Stimulated activated CD8-positive, alpha-beta memory T cell treated with anti-CD3 and anti-CD28 coated beads, Interleukin-2, amount 100 ng/mL, for 1 hour (primary cell): ENCODE measurements at places on chromosomes 7 and 10.
A peak's percentile ranks its signal among the peaks of the same experiment; 100 is the strongest.

DNA sequence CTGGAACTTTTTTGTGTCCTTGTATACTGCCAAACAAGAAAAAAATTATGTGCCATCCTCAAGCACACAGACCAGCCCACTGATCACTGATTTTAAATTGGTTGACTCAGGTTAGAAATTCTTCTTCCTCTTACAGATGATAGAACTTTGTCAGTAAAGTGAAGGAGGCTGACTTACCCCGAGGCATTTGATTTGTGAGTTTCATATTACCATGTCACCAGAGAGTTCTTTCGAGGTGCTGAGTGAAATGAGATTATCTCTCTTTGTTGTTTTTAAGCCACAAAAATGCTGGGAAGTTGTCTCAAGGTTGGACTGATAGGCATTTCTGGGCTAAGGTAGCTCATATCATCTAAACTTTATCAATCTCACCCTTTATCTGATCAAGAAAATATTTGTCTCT lies 78.8 kb upstream of the FAM180A start:
- DNase-seq, result no peak

DNA sequence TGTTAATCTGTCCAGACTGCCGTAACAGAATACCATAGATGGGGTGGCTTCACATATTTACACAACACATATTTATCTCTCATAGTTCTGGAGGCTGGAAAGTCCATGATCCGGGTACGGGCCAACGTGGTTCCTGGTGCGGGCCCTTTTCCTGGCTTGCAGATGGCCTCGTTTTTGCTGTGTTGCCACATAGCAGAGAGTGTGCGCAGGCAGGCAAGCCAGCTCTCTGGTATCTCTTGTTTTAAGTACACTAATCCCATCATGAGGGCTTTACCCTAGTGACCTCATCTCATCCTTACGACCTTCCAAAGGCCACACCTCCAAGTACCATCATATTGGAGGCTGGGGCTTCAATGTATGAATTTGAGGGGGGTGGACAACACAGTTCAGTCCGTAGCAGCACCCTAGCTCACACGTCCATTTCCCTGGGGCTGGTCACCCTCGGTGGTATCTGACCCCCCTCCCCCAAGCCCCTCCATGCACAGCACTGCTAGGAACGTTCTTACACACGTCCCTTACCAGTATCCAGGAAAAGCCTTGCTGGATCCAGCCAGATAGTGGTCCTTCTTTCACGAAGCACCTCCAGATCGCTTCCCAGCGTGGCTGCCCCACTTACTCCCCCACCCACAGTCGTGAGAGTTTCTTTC lies 21.5 kb downstream of the CUX1 start:
- no peak for DNase-seq

GRCh38 chr7:28643584-28644340 lies 231.4 kb downstream of the CREB5 start:
- DNase-seq, result no peak

DNA sequence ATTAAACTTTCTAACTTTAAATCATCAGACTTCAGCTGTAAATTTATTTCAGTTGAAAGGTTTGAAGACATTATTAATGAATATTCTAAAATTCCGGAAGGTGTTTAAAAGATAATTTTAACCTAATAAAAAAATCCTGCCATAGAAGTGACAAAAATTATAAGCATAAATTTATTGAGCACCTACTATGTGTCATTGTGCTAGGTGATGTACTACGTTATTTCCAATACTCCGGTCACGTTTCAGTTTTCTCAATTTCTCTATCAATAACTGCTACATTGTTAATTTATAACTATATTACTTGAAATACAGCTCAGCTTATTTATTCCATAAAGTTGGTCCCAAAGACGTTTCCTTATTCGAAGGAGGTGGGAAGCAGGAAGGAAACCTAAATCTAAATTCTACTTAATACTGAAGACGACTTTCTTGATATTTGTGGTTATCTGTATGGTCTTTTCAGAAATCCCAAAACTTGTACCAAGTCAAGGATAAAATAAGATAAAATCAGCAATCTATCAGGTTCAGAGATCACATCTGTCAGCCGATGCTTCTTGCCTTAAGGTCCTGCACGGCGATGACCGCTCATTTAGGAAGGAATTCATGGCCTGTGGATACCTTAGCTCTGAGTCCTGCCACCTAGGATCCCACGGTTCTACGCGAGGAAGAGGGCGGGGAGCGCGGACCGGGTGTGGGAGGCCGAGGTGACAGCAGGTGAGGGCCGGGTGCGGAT lies 1.2 kb upstream of the ZEB1 start:
- no peak for DNase-seq

GRCh38 chr10:101415884-101416283 lies 61.9 kb downstream of the BTRC start:
- DNase-seq, result no peak

- DNase-seq, result no peak
These were observed 21.3 kb upstream of the FXYD4 start for GRCh38 chr10:43350156-43350555.

DNA sequence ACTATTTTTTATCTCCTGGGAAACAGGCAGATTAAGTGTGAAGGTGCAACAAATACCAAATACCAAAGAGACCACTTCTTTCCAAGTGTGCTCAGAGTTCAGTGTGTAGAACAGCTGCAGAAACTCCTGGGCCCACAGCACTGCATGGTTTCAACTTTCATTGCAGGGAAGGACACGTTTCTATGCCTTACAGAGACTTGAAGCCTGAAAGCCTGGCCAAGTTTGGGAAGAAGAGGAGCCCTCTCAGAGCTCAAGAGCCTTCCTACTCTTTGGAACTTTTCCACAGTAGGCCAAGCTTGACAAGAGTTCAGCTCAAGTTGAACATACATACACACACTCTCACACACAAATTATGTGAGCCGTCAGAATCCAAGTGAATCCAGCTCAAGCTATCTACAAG lies 2.5 kb downstream of the HOXA4 start:
- DNase-seq, result no peak

- no peak for DNase-seq
These were observed 38.9 kb downstream of the DNAJB12 start for GRCh38 chr10:72315611-72316385.

DNA sequence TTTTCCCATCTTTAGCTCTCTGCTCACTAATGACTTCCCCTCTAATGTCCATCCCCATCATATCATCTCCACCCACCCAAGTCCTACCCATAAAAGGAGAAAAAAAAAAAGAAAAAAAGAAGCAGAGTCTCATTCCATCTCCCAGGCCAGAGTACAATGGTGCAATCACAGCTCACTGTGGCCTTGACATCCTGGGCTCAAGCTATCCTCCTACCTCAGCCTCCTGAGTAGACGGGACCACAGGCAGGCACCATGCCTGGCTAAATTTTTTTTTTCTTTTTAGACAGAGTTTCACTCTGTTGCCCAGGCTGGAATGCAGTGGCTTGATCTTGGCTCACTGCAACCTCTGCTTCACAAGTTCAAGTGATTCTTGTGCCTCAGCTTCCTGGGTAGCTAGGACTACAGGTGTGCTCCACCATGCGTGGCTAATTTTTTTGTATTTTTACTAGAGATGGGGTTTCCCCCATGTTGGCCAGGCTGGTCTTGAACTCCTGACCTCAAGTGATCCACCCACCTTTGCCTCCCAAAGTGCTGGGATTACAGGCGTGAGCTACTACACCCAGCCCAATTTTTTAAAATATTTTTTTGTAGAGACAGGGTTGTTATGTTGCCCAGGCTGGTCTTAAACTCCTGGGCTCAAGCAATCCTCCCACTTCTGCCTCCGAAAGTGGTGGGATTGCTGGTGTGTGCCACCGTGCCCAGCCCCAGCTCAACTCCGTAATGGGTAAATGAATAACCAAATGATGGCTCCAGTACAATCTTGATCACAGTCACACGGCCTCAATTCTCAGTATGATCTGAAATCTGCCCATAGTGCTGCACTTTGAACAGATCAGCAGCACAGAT lies 24.6 kb upstream of the SGMS1 start:
- no peak for DNase-seq

DNA sequence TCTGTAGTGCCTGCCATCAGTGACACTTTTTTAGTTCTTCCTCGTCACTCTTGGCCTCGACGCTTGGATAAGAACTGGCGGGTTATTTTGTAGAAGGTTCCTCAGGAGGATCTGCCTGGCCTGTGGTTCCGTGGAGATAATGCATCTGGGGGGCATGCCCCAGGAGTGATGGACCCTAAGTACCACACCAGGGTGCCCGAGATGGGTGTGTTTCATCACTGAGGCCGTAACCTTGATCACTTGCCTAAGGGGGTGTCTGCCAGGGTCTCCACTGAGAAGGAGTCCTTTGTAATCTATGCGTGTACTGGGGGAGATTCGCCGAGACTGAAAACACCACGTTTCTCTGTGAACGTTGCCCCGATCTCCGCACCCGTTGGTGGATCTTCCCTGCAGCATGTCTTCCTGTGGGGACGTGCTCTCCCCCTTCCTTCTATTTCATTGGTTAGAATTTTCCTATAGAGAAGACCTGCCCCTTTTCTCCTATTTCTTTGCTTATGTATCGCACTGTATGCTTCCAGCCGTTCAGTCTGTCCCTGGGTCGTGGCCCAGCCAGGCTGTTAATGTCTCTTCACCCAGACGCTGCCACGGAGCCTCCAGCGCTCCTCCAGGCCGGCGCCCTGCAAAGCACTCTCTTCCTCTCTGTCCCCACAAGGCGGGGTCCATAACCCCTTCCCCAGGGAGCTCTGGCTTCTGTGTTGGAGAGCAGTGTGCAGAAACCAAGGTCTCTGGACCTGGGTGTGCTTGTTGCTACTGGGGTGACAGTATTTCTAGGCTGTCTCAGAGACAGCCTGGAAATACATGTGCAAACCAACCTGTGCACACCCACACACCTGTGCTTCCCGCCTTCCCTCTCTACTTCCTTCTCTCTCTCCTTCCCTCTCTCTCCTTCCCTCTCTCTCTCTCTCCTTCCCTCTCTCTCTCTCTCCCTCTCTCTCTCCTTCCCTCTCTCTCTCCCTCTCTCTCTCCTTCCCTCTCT lies 14.4 kb upstream of the DPYSL4 start:
- DNase-seq, result no peak

- DNase-seq, result no peak
These were observed at the start of gene HPSE2 for GRCh38 chr10:99235658-99236626. TSS of gene HPSE2 (minus strand) at chr10:99235852.

- no peak for DNase-seq
These were observed 264.8 kb downstream of the KIF20B start for GRCh38 chr10:89966211-89966610.

GRCh38 chr7:69445541-69445940 lies 152.7 kb upstream of the AUTS2 start:
- no peak for DNase-seq

DNA sequence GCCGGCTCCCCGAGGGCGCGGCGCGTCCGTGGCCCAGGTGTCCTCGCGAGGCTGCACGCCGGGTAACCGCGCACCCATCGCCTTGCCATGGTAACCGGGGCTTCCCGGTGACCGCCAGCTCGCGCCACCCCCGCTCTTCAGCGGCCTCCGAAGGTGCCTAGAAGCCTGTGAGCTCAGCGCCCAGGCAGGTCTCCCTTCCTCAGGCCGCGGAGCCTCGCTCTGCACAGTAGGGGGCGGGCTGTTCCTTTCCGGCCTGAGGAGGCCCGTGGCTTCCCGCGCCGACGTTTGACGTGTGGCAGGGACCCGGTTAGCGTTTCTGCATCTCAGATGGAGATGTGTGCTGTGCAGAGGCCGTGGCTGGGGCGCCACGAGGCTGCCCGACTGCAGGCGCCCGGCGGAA lies 117.1 kb downstream of the DYNC2I1 start:
- DNase-seq, result peak; percentile 23

- no peak for DNase-seq
These were observed 64.5 kb upstream of the C10orf90 start for GRCh38 chr10:126734967-126735366.

DNA sequence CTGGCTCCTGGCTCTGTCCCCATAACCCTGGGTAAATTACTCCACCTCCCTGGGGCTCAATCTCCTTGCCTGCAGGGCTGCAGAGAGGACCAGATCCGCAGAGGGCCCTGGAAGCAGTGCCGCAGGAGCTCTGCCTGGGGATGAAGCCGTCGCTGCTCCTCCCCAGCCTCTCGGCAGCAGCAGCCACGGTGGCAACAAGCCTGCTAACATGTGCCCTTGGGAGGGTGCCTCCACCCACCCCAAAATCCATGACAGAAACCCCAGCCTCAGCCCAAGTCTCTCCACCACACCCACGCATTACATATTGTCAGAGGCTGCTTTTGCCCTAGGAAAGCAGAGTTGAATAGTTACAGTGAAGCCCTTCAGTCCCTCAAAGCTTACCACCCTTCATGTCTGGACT lies 486.4 kb upstream of the FOXK1 start:
- no peak for DNase-seq

DNA sequence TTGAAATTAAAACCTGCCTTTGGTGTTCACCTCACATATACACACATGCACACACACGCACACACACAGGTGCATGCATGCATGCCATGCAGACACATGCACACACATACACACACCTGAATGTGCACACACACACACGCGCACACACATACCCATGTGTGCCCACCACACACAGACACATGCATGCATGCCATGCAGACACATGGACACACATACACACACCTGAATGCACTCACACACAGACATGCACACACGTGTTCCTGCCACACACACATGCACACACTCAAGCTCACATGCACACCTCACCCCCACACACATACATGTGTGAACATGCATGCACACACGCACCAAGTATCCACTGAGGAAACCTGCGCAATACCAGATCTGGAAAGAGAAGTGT lies 136.4 kb downstream of the KLF6 start:
- DNase-seq, result no peak

- DNase-seq, result no peak
These were observed 40.6 kb upstream of the ADD3 start for GRCh38 chr10:109966961-109967738.

DNA sequence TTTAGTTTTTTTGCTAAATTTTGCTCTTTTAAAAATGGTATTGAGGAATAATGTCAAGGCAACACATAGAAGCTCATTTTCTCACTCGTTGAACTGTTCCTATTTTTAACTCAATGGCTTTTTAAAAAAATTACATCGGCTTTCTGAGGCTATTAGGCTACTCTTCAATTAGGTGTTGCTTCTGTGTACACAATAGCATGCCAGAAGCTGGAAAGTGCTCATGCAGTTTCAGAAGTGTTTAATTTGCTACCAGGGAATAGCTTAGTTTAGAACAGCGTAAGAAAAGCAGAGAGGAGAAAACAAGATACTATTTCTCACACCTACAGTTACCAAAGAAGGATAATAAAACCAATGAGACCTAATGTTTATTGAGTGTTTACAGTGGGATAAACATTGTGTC lies 157.4 kb downstream of the NXPH1 start:
- no peak for DNase-seq
